ENCODE measurements at places on chromosomes 5 and 9.

GRCh38 chr5:173178369-173178910 is 34.1 kb downstream of the BNIP1 start:
- no peak for DNase-seq

- DNase-seq: no peak
Measured at GRCh38 chr9:84697509-84698114, 28.1 kb downstream of the NTRK2 start.

DNA sequence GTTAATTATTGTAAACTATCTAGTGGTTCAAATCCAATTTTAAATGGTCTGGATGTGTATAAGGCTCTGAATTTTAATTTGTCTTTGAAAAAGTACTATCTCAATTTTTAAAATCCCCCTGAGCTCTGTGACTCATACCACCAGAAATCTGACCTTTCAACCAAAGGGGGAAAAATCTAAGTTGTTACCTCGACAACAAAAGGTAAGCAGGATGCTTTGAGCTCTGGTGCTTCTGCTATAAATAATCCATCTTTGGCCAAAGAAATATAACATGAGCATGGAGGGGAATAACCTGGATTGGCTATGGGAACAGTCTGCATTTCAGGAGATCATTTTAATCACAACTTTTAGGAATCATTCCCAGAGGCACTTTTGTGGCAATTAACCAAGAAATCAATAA is 76.3 kb upstream of the PCSK1 start:
- no peak for DNase-seq

GRCh38 chr9:137053944-137054931 is at the start of gene ENTPD2:
TSS of gene ENTPD2 (minus strand) at chr9:137054061. CDS start at chr9:137053997, 64 bp downstream.
- no peak for DNase-seq

DNA sequence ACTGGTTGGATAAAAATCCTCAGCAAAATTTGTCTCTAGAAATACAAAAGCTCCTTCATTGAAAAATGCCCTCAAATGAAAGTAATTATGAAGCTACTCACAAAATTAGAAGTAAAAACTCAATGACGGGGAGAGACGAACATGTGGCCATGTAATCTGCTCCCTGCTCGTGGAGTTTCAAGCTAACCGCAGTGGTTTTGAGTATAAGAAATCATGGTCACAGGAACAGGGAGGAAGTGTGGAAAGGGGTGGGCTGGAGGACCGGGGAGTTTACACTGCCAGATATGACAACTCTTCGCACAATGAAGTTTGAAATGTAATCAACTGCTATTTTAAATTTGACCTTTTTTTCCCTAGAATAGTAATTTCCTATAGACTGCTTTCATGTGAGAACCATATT is 765.4 kb upstream of the DMAC1 start:
- DNase-seq: no peak

Measured in stimulated activated CD8-positive, alpha-beta memory T cell treated with anti-CD3 and anti-CD28 coated beads, Interleukin-4, amount 100 ng/mL, for 1 hour (primary cell).